ENCODE measurements at places on chromosomes 4 and X.

DNA sequence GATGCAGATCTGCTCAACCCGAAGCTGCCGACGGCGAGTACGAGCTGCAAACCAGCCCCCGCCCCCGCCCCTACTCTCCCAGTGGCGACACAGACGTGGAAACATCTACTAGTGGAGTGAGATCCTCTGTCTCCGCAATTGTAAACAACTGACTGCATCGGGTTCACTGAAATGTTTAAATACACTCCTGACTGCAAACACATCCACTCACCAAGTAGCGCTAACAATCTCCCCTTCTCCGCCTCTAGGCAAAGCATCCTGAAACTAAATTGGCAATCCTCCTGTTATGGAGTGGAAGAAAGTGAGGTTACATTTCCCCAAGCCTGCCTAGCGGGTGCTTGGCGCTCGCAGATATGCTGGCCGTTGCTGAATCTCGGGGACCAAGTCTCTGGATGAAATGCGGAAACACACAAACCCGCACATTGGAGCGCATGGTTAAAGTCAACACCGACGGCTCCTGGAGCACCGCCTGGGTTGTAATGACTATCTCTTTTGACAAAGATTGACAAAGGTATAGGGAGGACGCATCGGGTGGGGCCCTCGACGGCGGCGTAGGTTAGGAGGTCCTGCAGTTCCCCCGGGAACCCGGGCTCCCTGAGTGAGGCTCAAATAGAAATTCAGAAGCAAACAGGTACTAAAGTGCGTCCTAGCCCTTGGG is 117.0 kb upstream of the TEX13C start:
- DNase-seq: no peak

GRCh38 chr4:42605264-42605663 is 51.6 kb downstream of the ATP8A1 start:
- DNase-seq: no peak

GRCh38 chrX:110132450-110133114 is 129.7 kb downstream of the TMEM164 start:
- DNase-seq: no peak

- no peak for DNase-seq
Observed at GRCh38 chr4:4782969-4783368, 76.5 kb upstream of the MSX1 start.

- DNase-seq: no peak
Observed at GRCh38 chr4:39614487-39615162, 24.0 kb downstream of the SMIM14 start.

- DNase-seq: no peak
Observed at GRCh38 chr4:2406406-2406805, 12.0 kb downstream of the ZFYVE28 start.

DNA sequence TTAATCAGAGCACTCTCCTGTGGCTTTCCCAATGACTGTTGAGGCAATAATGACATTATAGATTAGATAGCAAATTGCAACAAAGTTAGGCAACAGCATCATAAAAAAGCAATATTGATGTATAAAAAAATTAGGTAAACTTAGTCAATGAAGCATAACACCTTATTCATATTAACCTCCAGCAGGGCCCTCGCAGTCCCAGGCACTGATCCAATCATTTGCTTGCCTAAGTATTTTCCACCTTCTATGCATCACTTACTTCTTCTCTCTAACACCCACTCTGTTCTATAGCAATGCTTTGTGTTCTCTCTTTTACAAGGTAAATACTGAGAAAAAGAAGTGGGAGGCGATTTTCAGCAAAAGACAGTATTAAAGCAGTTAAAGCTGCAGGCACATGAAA is 833.5 kb upstream of the ADGRL3 start:
- no peak for DNase-seq

DNA sequence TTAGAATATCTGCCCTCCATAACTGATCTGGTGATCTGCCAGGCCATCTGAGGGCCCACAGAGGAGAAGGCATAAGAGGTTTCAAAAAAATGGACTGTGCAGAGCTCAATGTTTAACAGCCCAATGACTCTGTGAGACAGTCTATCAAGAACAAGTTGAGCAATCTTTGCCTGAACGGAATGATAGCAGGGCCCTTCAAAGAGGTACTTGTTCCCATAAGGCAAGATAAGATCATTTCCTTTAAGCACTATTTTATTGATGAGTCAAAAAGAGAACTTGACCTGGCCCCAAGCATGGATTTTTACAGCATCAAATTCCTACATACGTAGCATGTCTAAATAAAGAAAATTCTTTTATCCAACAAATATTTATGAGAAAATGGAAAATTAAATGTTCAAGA is 182.8 kb downstream of the IDS start:
- no peak for DNase-seq

GRCh38 chr4:161680146-161680545 is 483.7 kb downstream of the FSTL5 start:
- DNase-seq: no peak

- DNase-seq: no peak
Observed at GRCh38 chr4:7872264-7872771, 67.3 kb downstream of the AFAP1 start.

- DNase-seq: no peak
Observed at GRCh38 chrX:103941201-103941975, 21.0 kb upstream of the TMSB15B start.

GRCh38 chr4:6475492-6476020 is 3.1 kb upstream of the PPP2R2C start:
- DNase-seq: no peak

- DNase-seq: no peak
Observed at GRCh38 chr4:87559090-87559837, 30.1 kb upstream of the SPARCL1 start.

DNA sequence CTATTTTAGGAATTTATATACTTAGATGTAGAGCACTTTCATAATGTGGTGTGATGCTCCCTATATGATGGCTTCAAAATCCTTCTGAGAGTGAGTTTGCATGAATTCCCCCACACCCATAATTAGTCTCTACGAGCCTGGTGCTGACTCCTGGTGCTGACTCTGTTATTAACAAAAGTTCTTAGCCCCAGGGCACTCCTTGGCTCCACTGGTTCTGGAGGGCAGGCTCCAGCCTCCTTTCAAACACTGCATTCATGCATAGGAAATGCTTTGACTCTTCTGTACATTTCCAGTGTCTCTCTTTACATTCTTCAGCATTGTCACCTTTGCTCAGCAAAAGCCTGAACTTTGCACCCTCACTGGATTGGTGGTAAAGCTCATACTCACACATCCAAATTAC is 64.0 kb downstream of the LNX1 start:
- DNase-seq: no peak

DNA sequence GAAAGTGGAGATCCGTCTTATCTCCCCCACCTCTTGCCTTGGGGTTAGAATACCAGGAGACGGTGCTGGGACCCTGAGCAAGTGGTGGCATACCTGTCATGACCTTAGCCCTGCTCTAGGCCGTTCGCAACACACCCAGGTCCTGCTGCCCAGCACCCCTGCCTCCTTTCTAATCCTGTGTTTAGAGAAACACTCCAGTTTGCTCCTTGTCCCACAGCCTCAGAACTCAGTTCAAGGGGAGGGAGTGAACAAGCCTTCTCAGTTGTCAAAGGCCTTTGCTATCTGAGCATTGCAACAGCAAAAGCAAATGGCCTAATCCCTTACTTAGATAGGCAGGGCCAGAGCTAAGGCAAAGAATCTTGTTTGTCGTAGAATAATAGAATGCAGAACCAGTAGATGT is 67.9 kb downstream of the CHRNA9 start:
- no peak for DNase-seq

- no peak for DNase-seq
Observed at GRCh38 chr4:57734104-57734670, 624.0 kb upstream of the IGFBP7 start.

GRCh38 chr4:113692809-113693411 is 68.6 kb downstream of the CAMK2D start:
- peak; percentile 4 for DNase-seq

DNA sequence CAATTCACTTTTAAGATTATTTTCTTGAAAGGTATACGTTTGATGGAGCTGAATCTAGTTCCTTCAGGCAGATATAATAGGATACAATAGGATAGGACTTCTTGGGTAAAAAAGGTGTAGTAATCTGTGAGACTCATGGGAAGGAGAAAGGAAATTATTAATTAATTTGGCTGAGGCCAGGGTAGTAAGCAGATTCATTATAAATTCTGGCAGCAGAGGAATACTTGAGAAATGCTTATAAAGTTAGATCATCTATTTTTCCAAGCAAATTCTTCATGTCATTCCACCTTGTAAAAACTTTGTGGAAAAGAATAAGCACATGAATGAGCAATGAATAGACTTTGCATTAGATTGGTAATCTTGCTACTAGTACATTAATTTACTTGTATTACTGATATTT is 46.9 kb downstream of the GYPE start:
- DNase-seq: no peak

DNA sequence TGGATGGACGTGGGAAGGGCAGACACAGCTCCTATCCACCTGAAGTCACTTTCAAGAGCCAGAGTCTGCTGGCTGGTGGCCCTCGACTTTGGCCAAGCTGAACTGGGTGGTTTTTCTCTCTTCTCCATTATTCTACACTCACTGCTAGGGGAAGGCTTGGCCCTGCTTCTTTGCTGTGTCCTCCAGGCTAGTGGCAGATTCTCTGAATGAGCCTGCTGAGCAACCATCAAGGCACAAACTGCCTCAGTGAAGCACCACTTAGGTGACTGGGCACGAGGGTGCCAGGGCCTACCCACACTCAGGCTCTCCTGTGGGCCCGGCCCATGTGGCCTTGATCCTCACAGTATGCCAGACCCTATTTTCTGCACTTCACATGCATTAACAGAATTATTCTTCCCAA is 92.0 kb downstream of the PJA1 start:
- DNase-seq: no peak

- no peak for DNase-seq
Observed at GRCh38 chrX:103818842-103819619, 13.0 kb downstream of the RAB9B start.

DNA sequence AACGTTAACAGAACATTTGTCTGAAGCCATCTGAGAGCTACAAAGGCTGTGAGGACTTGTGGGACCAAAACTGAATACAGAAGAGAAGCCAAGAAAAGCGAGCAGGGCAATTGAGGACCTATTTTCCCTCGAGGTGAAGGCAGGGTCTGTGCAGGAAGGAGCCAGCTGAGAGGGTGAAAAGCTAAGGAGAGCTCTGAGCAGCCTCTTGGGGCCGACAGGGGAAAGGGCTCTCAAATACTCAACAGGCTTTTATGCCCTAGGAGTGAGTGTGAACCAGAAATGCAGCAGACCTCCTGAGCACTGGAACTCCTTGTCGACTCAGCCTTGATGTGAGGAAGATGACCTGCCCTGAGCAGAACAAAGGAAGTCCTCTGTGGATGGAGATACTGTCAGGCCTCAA is 54.2 kb downstream of the C4orf50 start:
- no peak for DNase-seq

DNA sequence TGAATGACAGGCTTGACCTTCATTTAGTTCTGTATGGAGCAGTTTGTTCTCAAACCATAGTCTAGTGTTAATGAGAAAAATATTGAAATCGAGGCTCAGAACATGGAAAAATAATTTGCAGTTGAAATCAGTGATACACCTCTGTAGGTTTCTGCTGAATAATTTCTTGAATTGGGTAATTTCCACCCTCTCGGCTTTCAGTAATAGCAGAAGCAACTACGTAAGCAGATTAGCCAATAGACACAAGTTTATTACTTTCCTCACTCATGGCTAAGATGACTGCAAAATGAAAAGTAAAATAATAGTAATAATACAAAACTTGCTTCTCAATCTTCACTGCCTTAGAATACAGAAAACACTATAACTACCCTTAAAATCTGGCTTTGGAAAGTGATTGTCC is 46.0 kb downstream of the USP38 start:
- DNase-seq: peak; percentile 87

GRCh38 chrX:132953354-132953753 is 5.1 kb downstream of the HS6ST2 start:
- no peak for DNase-seq

DNA sequence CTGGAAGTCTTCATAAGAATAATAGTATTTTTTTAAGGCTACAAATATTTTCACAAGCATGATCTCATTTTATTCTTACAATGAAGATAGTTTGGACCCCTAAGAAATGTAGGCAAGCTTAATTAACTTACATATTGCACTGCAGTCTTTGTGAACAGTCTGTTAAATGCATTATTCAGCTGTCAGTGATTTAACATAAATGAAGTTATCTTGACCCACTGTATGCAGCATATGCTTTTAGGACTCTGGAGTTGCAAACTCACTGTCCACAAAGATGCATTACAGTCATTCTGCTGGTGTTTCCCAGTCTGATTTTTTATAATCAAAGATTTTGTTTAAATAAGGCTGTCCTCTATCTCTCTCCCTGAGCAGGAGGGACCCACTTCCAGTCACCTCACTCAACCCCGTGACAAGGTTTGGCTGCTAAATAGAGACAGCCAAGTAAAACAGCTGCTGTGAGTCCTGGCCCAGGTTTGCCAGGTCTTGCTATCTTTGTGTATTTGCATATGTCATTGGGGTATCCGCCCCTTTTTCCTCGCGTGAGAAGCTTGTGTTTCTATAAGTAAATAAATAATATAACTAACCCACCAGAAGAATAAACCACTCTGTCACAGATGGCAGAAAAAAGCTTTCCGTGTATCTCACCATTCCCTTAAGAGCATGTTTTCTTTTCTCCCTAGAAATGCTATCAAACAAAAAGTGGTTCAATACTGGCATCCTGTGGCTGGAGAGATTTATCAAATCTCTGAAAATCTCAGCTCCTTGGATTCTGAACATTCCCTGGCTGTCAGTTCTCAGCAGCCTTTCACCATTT is 67.0 kb downstream of the SLC7A11 start:
- DNase-seq: no peak

- DNase-seq: no peak
Observed at GRCh38 chr4:79526641-79527565, 118.9 kb upstream of the GK2 start.

- peak; percentile 99 for DNase-seq
Observed at GRCh38 chrX:318068-318738, 393 bp downstream of the GTPBP6 start.

GRCh38 chrX:29419774-29420553 is 795.4 kb upstream of the MAGEB2 start:
- DNase-seq: no peak

DNA sequence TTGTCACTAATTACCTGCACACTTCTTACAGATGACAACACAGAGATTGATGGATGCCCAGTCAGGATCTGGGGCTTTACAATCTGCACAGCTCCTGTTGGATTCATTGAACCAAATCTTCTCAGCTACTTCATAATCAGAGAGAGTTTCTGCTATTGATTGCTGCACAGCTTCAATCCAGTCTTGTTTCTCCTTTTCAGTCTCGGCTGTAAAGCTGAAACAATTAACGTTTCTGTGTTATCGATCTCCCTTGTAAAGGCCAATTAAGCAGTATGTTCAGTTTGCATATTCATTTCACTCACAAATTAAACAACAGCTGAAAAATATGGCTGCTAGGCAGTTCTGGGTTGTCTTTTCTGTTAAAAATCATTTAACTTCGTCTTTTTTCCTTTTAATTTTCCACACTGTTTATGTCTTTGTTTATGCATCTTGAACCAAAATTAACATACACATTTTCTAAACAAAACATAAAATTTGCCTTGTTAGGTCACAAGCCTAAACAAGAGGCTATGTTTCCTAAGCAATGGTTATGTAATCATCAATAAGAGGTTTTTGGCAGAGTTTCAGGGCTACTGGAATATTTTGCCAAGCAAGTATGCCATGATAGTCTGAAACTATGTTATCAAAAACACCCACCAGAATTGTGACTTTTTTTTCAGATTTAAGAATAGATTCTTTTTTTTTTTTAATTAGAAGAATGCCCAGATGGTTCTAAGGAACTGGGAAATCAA is 79.2 kb downstream of the ARAP2 start:
- no peak for DNase-seq

GRCh38 chrX:11040996-11041395 is 70.1 kb upstream of the HCCS start:
- no peak for DNase-seq

- DNase-seq: no peak
Observed at GRCh38 chr4:185238215-185238681, 28.9 kb downstream of the SNX25 start.

Data from CD14-positive monocyte (primary cell).